NCI-H2081 treated with DMSO at 0.1 percent for 48 hours (cell line): ENCODE measurements at places on chromosomes 4 and X.

- DNase-seq = peak; percentile 56
These were observed at the start of gene PCYT1B for GRCh38 chrX:24647257-24648058. Gene PCYT1B (minus strand): TSS chrX:24647347. CDS start chrX:24647105, 242 bp downstream.

DNA sequence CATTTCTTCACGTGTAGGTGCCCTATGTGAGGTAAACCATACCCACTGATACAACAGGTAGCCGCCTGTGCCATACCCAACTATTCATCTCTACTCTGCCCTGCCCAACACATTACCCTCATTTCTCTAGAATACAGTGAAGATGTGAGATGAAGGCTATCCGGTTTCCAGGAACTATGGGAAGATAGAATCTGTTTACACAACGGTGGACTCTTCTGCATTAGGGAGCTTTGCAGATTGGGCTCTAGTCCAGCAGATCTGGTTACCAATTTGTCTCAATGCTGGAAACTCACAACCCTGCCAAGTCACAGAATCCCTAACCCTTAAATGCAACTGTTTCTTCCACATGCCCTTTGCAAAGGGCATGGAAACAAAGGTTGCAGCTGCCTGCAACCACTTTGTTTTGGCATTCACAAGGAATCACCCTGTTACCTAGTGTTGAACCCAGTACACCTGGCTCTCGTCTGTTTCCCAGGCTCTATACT lies 6.4 kb upstream of the SLAIN2 start:
- no peak for DNase-seq

DNA sequence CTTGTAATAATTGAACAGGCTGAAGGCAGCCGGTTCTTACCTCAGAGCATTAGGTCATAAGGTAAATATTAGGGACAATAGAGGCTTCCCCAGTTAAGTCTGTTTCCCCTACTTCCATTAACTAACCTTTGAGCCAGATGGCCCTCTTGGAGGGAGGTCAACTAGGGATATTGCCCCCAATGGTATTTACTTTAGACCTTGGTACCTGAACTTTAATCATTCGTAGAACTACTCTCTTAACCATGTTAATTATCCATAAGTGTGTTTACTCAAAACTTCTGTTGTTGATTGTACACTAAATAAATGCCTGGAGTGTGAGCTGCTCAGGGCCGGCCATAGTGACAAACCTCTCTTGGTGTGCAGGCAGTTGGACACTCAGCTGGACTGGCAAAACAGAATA lies 1843.5 kb upstream of the AGA start:
- no peak for DNase-seq

GRCh38 chr4:154611833-154612232 lies 623 bp downstream of the FGG start:
- DNase-seq = no peak

- no peak for DNase-seq
These were observed 91.1 kb upstream of the KIT start for GRCh38 chr4:54566608-54567007.

GRCh38 chr4:111997785-111998184 lies 147.5 kb upstream of the FAM241A start:
- no peak for DNase-seq

- no peak for DNase-seq
These were observed 5.2 kb downstream of the TLR3 start for GRCh38 chr4:186074189-186074588.

DNA sequence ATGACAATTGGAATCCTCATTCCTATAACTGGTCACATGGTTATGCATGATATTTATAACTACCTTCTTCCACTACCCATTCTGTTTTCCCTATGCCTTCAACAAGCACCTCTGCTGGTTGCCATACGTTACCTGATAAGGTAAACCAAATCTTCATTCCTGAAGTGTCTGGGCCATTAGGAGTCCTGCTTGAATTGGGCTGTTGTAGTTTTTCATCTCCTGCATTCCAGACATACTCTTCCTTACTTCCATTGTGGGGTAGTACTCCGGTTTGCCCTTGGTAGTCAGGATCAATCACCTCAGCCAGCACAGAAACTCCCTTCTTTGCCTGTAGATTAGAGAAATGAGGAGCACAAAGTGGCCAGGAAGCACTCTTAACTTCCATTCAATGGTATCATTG lies 109.1 kb upstream of the LANCL3 start:
- DNase-seq = no peak

GRCh38 chrX:42952621-42953020 lies 174.7 kb upstream of the PPP1R2C start:
- DNase-seq = no peak

GRCh38 chr4:153318696-153319320 lies 25.7 kb upstream of the MND1 start:
- DNase-seq = peak; percentile 5

DNA sequence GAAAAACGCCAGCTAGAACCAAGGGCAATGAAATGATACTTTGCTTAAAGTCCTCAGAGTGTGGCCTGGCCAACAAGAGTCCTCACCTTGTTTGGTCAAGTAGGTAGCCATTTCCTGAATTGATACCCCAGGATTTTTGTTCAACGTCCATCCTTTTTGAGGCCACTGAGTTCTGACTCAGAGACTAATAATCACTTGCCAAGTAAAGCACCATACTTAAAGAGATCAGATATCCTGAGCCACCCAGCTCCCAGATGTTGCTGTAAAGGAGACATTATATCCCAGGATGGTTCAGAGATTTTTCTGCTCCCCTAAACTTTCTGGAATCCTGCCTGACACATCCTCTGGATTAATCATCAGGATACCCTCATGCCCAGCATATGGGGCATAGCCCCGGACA lies 190.9 kb downstream of the RAP1GDS1 start:
- no peak for DNase-seq

- peak; percentile 59 for DNase-seq
These were observed 313.6 kb upstream of the DDX53 start for GRCh38 chrX:22686138-22686541.

- no peak for DNase-seq
These were observed 5.9 kb downstream of the LAMP2 start for GRCh38 chrX:120463241-120463640.

GRCh38 chr4:106418444-106418843 lies 49.9 kb upstream of the GIMD1 start:
- no peak for DNase-seq

GRCh38 chr4:83109480-83110222 lies 4.9 kb downstream of the PLAC8 start:
- no peak for DNase-seq

- DNase-seq = no peak
These were observed 10.6 kb downstream of the ARAP2 start for GRCh38 chr4:36233567-36234266.

GRCh38 chrX:2954541-2954940 lies 25.4 kb upstream of the ARSD start:
- DNase-seq = no peak

- peak; percentile 9 for DNase-seq
These were observed 136.2 kb downstream of the SHROOM3 start for GRCh38 chr4:76571274-76571673.

GRCh38 chrX:16848541-16848940 lies 21.6 kb downstream of the RBBP7 start:
- no peak for DNase-seq

- no peak for DNase-seq
These were observed 41.7 kb downstream of the SMIM14 start for GRCh38 chr4:39596971-39597370.

- DNase-seq = no peak
These were observed 198.1 kb upstream of the NUDT6 start for GRCh38 chr4:123120473-123120872.

GRCh38 chr4:127781300-127782024 lies 660 bp upstream of the HSPA4L start:
- DNase-seq = no peak

- no peak for DNase-seq
These were observed 72.8 kb downstream of the TSPAN5 start for GRCh38 chr4:98585596-98585995.

- DNase-seq = no peak
These were observed 1.2 kb downstream of the WDR44 start for GRCh38 chrX:118347131-118347530.

GRCh38 chr4:888029-888428 lies 44.1 kb downstream of the GAK start:
- DNase-seq = no peak

DNA sequence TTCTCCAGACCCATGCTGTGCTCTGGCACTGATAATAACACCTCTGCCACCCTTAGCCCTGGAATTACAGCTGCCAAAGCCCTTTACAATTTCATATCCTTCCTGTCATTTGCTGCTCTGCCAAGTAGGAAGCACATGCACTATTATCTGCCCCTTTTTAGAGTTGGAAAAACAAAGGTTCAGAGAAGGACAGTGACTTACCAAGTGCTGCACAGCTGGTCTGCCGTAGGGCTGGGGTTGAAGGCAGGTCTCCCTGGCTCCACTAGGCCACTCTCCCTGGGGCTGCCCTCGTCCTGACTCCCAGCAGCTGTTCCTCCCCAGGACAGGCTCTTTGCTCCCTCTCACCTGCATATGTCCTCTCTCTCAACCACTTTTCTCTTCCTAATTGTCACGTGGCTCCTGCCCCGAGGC lies 73.4 kb downstream of the ANAPC4 start:
- DNase-seq = no peak
